ENCODE measurements at places on chromosomes 7 and 10.
A peak's percentile ranks its signal among the peaks of the same experiment; 100 is the strongest.

GRCh38 chr7:45872116-45873034 is 507 bp downstream of the CCDC201 start:
- DNase-seq = no peak

GRCh38 chr7:68429411-68430117 is 1168.7 kb upstream of the AUTS2 start:
- no peak for DNase-seq

- no peak for DNase-seq
Measured at GRCh38 chr10:18226336-18226735, 86.1 kb downstream of the CACNB2 start.

DNA sequence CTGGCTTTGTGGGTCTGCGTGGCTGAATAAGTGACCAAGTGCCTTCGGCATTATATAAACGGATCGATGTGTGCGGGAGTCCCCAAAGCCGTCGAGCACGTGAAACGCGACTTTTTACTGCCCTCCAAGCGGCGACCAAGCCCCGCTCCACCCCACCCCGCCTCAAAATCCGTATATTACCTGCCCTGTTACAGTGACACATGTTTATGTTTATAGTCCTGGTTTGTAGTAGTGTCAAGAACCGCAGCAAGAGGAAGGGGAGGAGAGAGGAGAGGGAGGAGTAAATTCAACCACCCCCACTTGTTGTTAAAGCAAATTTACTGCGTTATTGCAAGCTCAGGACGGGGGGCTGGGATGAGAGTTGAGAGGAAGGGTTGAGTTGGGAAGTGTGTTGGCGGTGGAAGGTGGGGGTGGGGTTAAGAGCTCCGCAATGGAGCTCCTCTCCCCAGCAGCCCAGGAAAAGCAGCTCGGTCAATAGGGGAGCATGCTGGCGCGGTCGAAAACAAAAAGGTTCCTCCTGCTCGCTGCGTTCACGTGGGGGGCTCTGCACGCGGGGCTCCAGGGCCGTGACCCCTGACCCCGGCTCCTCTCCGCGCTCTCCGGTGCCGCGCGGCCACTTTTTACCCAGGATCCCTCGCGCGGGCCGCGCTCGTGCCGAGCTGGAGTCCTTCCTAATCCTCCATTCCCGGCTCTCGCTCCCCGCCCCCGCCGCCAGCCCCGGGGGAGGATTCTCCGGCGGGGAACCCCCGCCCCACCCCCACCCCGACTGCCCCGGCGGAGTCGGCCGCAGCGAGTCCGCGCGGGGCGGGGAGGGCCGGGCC is at the start of gene SKIDA1:
Gene SKIDA1, minus strand, starts transcription at position 316 of the 821 bp plus-strand sequence. CDS start 7,860 bp downstream, outside the sequence.
- peak; percentile 35 for DNase-seq

DNA sequence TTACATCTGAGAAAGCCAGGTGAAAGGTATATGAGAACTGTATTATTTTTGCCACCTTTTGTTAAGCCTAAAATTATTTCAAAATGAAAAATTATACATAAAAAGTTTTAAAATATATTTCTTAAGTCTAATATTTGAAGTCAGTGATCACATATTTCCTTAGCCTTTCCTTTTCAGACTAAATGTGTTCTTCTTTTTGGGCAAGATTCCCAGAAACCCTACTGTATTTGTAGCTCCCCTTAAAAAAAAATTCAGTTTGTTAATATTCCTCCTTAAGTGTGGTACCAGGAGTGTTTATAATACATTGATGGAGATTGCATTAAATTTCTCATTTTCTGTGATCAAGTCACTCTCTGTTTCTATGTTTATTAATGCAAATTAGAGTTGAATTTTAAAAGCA is 22.8 kb downstream of the DNAJC1 start:
- no peak for DNase-seq

DNA sequence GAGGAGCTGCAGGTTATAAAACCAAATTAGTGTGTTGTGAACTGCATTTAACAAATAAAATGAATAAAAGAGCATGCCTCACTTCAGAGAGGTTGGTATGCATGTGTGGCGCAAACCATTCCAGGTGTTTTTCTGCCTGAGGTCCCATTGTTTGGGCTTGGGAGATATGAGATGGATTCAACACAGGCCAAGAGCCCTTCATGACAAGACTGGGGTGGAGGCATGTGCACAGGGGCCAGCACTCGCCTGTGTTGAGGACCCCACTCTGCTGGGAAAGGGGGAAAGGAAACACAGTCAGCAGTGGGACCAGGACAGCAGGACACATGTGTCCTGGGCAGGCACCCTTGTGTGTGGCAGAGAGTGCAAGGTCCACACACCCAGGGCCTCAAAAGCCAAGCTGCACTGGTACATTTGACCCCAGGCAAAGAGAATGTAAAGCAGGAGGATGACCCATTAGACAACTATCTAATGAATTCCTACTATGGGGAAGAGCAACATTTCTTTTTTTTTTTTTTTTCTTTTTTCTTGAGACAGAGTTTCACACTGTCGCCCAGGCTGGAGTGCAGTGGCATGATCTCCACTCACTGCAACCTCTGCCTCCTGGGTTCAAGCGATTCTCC is 9.2 kb upstream of the SLC18A3 start:
- no peak for DNase-seq

- DNase-seq = no peak
Measured at GRCh38 chr7:115851291-115851690, 179.3 kb downstream of the TFEC start.

GRCh38 chr10:51188008-51188407 is 113.7 kb downstream of the PRKG1 start:
- no peak for DNase-seq

DNA sequence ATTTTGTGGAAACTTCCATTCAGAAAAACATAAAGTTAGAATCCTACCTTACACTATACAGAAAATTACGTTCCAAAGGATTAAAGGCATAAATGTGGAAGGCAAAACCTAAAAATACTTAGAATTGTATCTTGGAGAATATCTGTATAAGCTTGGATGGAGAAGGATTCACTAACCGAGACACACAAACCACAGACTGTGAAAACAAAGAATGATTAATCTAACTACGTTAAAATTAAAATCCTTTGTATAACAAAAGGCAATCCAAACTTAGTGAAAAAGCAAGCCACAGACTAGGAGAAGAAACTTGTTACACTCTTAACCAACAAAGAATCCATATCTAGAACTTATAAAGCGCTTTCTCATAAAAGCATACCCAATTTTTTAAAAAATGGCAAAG is 678.8 kb downstream of the INHBA start:
- no peak for DNase-seq

- no peak for DNase-seq
Measured at GRCh38 chr7:131249003-131249402, 78.7 kb upstream of the MKLN1 start.

- DNase-seq = no peak
Measured at GRCh38 chr7:95993380-95993779, 221.0 kb downstream of the DYNC1I1 start.

Data from stimulated activated CD4-positive, alpha-beta T cell treated with anti-CD3 and anti-CD28 coated beads, Interleukin-1b, Interleukin-23, amount 100 ng/mL, for 1 hour (primary cell).